ENCODE measurements at places on chromosomes 6 and 20.

GRCh38 chr6:161406646-161407045 lies 132.8 kb upstream of the AGPAT4 start:
- no peak for DNase-seq

DNA sequence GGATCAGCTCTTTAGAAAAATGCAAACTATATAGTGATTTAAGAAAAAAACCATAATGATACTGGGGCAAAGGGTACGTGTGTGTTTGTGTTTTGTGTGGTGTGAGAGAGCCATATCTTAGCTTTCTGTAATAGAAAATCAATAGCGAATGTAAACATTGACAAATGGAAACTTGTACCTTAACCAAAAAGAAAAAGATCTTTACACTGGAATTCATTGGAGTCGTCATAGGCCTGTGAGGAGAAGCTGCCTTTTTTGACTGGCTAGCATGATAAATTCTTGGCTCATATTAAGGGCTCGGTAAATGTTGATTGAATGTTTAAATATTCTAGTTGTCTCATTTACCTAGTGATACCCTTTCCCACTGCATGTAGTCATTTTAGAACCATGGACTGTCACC lies 161.8 kb upstream of the ASCC3 start:
- DNase-seq: no peak

DNA sequence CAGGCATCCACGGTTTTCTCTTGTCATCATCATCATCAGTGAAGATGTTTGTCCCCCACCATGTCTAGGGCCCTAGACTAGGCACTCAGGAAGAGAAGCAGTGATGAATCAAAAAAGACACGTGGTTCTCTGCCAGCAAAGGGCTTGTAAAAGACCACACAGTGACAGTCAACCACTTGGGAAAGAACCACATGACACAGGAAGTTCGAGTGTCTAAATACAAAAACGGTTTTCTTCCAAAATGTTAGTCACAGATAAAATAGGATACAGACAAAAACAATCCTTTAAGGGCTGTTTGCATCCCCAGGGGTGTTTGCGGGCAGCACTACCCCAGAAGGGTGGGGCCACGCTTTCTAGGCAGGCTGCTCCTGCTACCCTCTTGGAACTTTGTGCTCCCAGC lies 356.8 kb upstream of the AGPAT4 start:
- no peak for DNase-seq

GRCh38 chr6:43189776-43190304 lies 7.8 kb downstream of the CUL9 start:
- no peak for DNase-seq

Data from CD4-positive, alpha-beta T cell treated with Interleukin-4 for 1 hour (primary cell).